ENCODE measurements at places on chromosomes 6 and 20.
A peak's percentile ranks its signal among the peaks of the same experiment; 100 is the strongest.

DNA sequence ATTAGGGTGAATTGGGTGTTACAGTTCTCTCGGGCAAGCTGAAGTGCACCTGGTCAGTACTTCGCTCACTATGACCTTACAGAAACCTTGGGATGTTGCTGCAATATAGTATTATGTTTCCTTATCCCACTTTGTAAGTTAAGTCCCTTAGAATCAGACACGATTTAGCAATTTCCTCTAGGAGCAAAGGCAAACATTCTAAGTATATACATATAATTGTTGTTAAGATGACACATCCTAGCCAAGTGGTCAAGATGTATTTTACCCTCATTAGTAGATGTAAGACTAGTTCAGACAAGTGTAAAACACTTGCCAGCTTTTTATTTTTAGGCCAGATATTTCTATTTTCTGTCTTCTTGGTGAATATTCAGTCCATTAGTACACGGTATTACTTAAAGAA, 31.1 kb upstream of the RGS17 start:
- H3K4me1 ChIP-seq, result no peaks in the 10 kb centered on the region
- no peak overlapping the region for H3K27ac ChIP-seq
- H3K36me3 ChIP-seq, result no peaks in the 10 kb centered on the region
- DNase-seq, result no peak
- no peak overlapping the region for H3K4me3 ChIP-seq

DNA sequence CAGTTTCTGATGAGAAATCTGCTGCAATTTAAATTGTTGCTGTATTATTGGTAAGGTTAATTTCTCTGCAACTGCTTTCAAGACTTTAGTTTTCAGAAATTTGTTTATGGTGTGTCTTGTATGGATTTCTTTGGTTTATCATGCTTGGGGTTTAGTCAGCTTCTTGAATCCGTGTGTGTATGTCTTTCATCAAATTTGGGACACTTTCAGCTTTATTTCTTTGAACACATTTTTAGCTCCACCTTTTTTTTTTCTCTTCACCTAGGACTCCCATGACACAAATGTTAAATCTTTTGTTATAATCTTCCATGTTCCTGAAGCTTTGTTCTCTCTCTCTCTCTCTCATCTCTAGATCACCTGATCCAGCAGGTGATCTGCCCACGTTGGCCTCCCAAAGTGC, 13.4 kb upstream of the TP53TG5 start:
- H3K4me3 ChIP-seq, result no peak overlapping the region
- no peaks in the 10 kb centered on the region for H3K36me3 ChIP-seq
- H3K27ac ChIP-seq, result no peak overlapping the region
- H3K4me1 ChIP-seq, result no peaks in the 10 kb centered on the region
- no peaks in the 10 kb centered on the region for H3K27me3 ChIP-seq
- no peak for DNase-seq

GRCh38 chr6:149108038-149108748, 209.3 kb upstream of the TAB2 start:
- no peak overlapping the region for H3K4me3 ChIP-seq
- H3K36me3 ChIP-seq, result no peaks in the 10 kb centered on the region
- no peaks in the 10 kb centered on the region for H3K4me1 ChIP-seq
- no peaks in the 10 kb centered on the region for H3K27me3 ChIP-seq

- H3K36me3 ChIP-seq, result no peaks in the 10 kb centered on the region
- no peak overlapping the region for H3K27ac ChIP-seq
- no peak overlapping the region for H3K4me3 ChIP-seq
- H3K27me3 ChIP-seq, result peaks cover 3% of the 10 kb centered on the region
- DNase-seq, result no peak
- no peaks in the 10 kb centered on the region for H3K4me1 ChIP-seq
Observed at GRCh38 chr6:122042380-122042779, 357.1 kb upstream of the HSF2 start.

DNA sequence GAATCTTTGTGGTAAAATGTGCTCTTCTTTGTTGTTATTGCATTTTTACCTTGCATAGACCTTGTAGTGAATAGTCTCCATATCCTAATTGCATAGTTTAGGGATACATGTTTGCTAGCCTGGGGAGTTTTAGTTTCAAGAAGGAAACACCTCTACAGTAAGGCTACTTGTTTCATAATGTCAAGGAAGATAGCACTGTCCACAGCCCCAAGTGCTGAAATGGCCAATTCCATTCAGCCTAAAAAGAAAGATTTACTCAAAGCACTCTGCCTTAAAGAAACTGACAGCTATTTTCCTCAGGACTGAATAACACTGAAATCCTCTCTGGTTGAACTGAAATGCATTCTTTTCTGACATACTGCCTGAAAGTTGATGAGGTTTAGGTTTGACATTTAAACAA, 2.6 kb downstream of the HCRTR2 start:
- peaks cover 9% of the 10 kb centered on the region for H3K27me3 ChIP-seq
- no peak overlapping the region for H3K27ac ChIP-seq
- no peak for DNase-seq
- H3K4me1 ChIP-seq, result peaks cover 4% of the 10 kb centered on the region
- no peaks in the 10 kb centered on the region for H3K36me3 ChIP-seq
- H3K4me3 ChIP-seq, result no peak overlapping the region

- H3K27ac ChIP-seq, result no peak overlapping the region
- H3K4me3 ChIP-seq, result no peak overlapping the region
Observed at GRCh38 chr6:34084591-34085290, 61.1 kb downstream of the GRM4 start.

DNA sequence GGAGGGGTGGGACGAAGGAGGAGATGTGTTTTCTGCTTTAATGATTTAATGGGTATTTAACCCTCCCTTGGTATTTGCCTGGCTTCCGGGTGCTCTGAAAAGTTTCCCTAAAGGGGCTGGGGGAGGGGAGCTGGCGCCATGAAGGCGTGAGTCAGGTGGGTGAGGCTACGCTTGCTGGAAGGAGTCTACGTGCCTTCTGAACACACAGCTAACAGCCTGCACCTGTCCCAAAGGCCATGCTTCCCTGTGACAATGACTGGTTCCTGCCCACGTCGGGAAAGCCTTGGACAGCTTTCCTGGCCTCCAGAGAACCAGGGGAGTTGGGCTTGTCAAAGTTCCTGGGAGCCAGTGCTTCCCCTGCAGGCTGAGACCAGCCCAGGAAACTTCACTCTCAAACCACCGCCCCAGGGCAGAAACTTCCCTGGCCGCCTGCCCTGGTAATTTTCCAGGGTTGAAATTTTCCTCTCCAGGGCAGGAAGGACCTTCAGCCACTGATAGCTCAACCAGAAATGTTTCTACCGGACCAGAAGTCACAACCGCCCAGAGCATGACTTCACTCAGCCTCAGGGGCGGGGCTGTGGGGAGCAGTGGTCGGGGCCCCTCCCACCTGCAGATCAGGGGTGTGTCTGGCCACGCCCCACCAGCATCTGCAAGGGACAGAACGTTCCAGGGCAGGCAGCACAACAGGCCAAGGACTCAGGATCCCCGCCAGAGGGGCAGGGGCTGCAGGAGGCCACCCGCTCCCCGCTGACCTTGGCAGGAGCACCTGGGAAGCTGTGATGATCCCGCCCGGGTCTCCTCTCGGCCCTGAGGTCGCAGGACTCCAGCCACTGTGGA, 18.6 kb upstream of the SLCO4A1 start:
- H3K4me3 ChIP-seq, result peak overlapping the region; percentile 48
- H3K36me3 ChIP-seq, result no peaks in the 10 kb centered on the region
- peaks cover 68% of the 10 kb centered on the region for H3K4me1 ChIP-seq
- no peaks in the 10 kb centered on the region for H3K27me3 ChIP-seq

DNA sequence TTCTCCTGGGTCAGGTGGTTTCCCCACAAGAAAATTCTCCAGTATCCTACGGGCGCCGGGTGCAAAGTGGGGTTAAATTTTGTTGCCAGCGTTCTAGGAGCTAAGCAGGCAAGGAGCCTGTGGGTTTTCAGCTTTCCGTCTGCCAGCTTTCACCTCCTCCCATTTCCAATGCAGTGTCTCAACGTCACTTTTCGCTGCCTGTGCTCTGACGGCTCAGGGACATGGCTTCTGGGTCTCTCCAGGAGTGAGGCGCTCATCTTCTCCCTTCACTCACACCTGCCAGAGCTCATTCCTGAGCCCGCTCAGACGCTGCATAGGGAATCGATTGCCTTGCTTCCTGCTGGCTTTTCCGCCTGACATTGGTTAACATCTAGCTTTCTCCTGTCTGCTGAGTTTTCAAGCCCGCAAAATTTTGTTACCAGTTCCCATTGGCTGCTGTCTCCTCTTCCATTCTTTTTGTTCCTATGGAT, 7.3 kb upstream of the NAA20 start:
- H3K4me1 ChIP-seq, result no peaks in the 10 kb centered on the region
- no peak overlapping the region for H3K27ac ChIP-seq
- DNase-seq, result no peak
- H3K4me3 ChIP-seq, result peak overlapping the region; percentile 21

GRCh38 chr6:169086020-169086419, 167.6 kb downstream of the THBS2 start:
- H3K4me3 ChIP-seq, result no peak overlapping the region
- H3K4me1 ChIP-seq, result no peaks in the 10 kb centered on the region
- DNase-seq, result no peak
- H3K36me3 ChIP-seq, result no peaks in the 10 kb centered on the region
- H3K27me3 ChIP-seq, result no peaks in the 10 kb centered on the region
- no peak overlapping the region for H3K27ac ChIP-seq

GRCh38 chr20:46107061-46107460, 11.1 kb upstream of the CD40 start:
- no peak overlapping the region for H3K4me3 ChIP-seq
- no peaks in the 10 kb centered on the region for H3K36me3 ChIP-seq
- no peak for DNase-seq
- H3K4me1 ChIP-seq, result no peaks in the 10 kb centered on the region
- no peak overlapping the region for H3K27ac ChIP-seq

DNA sequence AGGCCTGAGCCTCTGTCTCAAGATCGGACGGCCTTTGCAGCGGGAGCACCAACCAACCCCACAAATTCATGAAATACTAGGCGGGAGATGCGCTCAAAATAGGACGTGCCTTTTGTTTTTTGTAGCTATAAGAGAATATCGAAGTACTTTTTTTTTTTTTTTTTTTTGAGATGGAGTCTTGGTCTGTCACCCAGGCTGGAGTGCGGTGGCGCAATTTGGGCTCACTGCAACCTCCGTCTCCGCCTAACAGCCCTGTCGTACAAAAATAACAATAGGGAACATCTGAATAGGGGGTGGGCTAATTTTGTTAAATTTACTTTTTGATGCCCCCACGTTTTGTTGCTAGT, 5.9 kb upstream of the TUBB2A start:
- DNase-seq, result peak; percentile 54
- H3K4me1 ChIP-seq, result peaks cover 15% of the 10 kb centered on the region
- no peaks in the 10 kb centered on the region for H3K36me3 ChIP-seq
- H3K27me3 ChIP-seq, result peaks cover 55% of the 10 kb centered on the region

GRCh38 chr6:122861594-122861993, 72.5 kb downstream of the SMPDL3A start:
- H3K4me1 ChIP-seq, result no peaks in the 10 kb centered on the region
- H3K27me3 ChIP-seq, result peaks cover 2% of the 10 kb centered on the region

DNA sequence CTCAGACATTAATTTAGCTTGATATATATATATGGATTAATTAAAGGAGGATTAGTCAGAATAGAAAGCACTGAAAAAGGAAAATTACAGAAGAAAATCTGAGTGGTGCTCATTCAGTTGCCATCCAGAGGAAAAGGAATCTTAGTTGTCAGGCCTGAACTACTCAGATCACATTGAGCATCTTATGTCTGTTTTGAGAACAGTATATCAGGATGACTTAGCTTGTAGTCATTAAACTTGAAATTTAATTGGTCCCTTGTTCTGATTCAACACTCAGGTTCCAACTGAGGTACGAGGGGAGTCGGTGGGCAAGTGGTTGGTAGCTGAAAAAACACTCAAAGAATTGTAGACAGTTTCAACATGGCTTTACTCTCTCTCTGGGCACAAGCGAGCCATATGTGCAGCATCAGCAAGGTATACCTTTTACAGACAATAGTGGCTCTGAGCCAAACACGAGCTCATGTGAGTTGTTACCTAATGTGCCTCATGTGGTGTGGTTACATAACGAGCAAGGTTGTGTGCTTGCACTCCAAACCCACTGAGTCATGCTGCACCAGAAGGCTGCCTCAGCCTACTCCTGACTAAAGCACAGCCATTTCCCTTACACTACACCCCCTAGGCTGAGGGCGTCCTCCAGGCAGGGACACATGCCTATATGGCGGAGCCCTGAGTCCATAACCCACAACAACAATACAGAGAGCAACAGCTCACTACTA, 73.0 kb upstream of the HMGN3 start:
- no peaks in the 10 kb centered on the region for H3K36me3 ChIP-seq
- H3K4me3 ChIP-seq, result no peak overlapping the region
- DNase-seq, result no peak
- H3K4me1 ChIP-seq, result no peaks in the 10 kb centered on the region
- H3K27ac ChIP-seq, result no peak overlapping the region

- H3K4me3 ChIP-seq, result no peak overlapping the region
- H3K27ac ChIP-seq, result no peak overlapping the region
- no peaks in the 10 kb centered on the region for H3K36me3 ChIP-seq
- peaks cover 14% of the 10 kb centered on the region for H3K4me1 ChIP-seq
- DNase-seq, result no peak
Observed at GRCh38 chr20:45918182-45918737, 6.3 kb upstream of the PLTP start.

DNA sequence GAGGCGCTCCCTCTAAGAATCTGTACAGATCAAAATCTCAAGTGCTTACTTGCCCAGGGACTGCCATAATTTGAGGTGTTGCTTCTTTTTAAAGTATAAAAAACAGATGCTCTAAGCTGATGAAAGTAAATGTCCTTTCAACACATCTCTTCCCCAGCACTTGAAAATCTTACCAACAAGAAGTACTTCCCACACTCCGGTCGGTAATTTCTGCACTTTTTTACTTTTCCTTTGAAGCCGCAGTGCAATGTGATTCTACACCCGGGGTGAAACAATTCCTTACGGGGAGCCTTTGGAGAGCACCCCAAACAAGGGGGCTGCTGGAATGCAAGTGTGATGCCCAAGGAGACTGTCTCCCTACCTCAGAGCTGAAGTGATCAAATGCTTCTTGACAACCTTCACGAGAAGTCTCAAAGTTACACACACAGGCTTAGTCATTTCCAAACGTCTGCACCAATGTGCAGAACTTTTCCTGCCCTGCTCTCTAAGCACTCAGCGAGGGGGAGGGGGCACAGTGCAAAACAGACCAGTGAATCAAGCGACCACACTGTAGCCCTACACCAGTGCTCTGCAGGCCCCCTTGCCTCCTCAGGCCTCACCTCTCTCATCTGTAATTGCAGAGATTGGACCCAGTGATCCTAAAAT, 56.7 kb downstream of the ATXN1 start:
- H3K27me3 ChIP-seq, result no peaks in the 10 kb centered on the region
- no peaks in the 10 kb centered on the region for H3K36me3 ChIP-seq
- peak overlapping the region; percentile 20 for H3K4me3 ChIP-seq
- DNase-seq, result no peak
- H3K27ac ChIP-seq, result no peak overlapping the region

- H3K4me3 ChIP-seq, result no peak overlapping the region
- no peak for DNase-seq
- no peaks in the 10 kb centered on the region for H3K36me3 ChIP-seq
- no peaks in the 10 kb centered on the region for H3K4me1 ChIP-seq
Observed at GRCh38 chr6:19289457-19289856, 547.7 kb upstream of the ID4 start.

GRCh38 chr6:39530201-39530759, 194.9 kb downstream of the KIF6 start:
- no peaks in the 10 kb centered on the region for H3K27me3 ChIP-seq
- H3K4me3 ChIP-seq, result no peak overlapping the region
- H3K36me3 ChIP-seq, result no peaks in the 10 kb centered on the region
- H3K27ac ChIP-seq, result no peak overlapping the region
- H3K4me1 ChIP-seq, result no peaks in the 10 kb centered on the region

Measured in common myeloid progenitor, CD34-positive (primary cell).